Stimulated activated CD4-positive, alpha-beta T cell treated with anti-CD3 and anti-CD28 coated beads, TNF-alpha, amount 100 ng/mL, for 1 hour (primary cell): ENCODE measurements at places on chromosomes 16 and 17.

GRCh38 chr17:42286411-42287221, 1.7 kb upstream of the STAT5A start:
- DNase-seq, result no peak

DNA sequence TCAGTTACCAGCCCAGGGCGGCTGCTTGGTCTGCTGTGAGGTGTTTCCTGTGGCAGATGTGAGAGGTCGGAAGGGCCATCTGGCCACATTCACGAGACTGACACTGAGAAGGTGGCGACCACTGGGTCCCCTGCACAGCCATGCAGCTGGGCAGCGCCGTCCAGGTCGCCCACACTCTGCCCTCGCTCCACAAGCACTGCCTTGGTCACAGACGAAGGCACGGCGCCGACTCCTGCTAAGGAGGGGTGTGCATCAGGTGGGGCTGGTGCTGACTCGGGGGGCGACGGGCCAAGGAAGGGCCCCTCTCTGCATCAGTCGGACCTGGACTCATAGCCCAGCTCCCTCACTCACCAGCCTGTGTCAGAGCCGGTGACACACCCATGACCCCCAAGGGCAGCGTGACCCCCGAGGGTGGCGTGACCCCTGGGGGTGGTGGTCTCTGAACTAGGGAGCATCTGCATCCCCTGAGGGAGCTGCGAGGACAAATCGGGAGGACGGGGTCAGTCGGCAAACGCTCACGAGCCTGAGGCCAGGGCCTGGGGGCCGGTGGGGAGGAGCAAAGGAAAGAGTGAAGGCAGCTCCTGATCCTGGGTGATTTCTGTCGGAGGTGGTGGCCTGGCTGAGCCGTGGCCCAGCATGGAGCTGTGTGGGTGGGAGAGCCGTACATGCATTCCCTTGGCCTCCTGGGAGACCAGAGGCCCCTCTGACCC, 30.4 kb downstream of the NME3 start:
- DNase-seq, result no peak

- no peak for DNase-seq
Observed at GRCh38 chr17:49187301-49187700, 23.1 kb downstream of the GNGT2 start.

DNA sequence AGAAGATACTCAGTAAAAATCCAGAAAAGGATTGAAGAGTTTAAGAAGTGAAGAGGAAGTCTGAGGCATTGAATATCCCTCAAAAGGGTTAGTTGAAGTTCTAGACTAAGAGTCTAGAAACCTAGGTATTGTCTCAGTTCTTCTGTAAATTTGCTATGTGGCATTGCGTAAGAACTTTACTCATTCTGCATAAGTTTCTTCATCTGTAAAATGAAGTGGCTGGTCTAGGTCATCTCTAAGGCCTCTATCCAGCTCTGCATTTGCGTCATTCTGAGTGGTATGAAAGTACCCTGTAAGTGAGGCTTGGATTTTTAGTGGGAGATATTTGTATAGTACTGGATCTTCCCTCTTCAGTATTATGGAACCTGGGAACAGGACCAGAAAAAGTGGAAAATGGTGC, 130.2 kb downstream of the MYO1D start:
- no peak for DNase-seq
